ENCODE measurements at places on chromosomes 12 and 14. TPM values are rescaled to one million over a fixed set of nuclear protein-coding genes. Genes with fewer than 3 reads are reported as not detected.

AJUBA gene
- 70.2 TPM for total RNA-seq

APOLD1 gene
- 8.4 TPM for total RNA-seq

RASSF9 gene
- 0.34 TPM for total RNA-seq

CLEC4C gene
- not detected for total RNA-seq

GRCh38 chr12:28512406-28512805, 322.1 kb downstream of the CCDC91 start:
- DNase-seq = no peak

DNA sequence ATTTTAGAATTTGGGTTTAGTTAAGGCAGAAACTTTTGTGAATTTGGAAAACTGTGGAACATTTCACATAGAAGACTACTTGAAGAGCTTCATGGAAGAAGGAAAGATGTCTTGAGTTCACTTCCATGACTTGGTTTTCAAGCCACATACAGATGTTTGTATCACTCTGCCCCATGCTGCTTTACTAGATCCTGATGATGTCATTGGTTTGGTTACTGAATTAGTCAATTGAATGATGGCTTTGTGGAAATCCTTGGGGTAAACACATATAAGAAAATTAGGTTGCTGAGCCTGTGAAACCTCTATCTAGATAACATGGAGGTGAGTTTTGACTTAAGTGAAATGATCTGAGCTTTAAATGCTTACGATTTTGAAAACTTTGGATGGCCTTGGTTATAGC, 90.6 kb downstream of the LRRK2 start:
- DNase-seq = no peak

DNA sequence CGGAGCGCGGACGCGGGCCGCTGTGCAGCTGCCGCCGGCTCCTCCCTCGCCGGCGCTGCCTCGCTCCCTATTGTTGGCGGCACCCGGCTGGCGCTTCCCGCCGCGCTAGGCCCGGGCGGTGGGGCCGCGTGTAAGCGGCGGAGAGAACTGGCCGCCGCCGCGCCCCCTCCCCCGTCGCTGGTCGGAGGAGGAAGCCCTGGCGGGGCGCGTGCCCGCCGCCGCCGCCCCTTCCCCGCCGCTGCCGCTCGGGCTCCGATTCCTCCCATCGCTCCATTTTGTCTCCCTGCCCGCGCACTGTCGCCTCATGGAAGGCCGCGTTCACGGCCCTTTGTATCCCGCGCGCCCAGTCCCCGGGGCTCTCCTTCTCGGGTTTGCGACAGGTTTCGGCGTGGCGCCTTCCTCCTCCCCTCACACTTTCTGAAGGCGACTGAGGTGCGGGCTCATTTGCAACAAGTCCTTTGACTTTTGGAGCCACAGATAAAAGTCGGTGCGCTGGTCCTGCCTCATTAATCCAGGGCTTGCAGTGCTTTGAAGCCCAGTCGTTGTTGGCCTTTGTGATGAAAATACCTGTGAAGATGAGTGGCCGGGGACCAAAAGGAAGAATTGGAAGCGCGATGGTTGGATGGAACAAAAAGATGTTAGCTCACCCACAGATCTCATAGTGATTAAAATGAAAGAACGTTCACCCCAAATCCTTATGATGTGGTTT, 707 bp downstream of the CPSF6 start:
- peak; percentile 58 for DNase-seq
